Muscle of leg (tissue), 16 donors: ENCODE measurements at places on chromosomes 2 and 18.

- H3K27me3 ChIP-seq, result no peaks in the 10 kb centered on the region
- peaks cover 43% of the 10 kb centered on the region for H3K4me1 ChIP-seq
- H3K4me3 ChIP-seq, result no peak overlapping the region
Observed at GRCh38 chr2:237727363-237727762, 71.2 kb upstream of the RBM44 start.

GRCh38 chr18:66558773-66559172, 45.1 kb downstream of the CDH19 start:
- no peak overlapping the region for H3K4me3 ChIP-seq
- no peaks in the 10 kb centered on the region for H3K36me3 ChIP-seq
- H3K27ac ChIP-seq, result no peak overlapping the region
- no peaks in the 10 kb centered on the region for H3K27me3 ChIP-seq
- DNase-seq, result no peak

GRCh38 chr18:78803104-78803503, 176.5 kb upstream of the SALL3 start:
- H3K4me1 ChIP-seq, result no peaks in the 10 kb centered on the region
- no peak overlapping the region for H3K27ac ChIP-seq
- DNase-seq, result no peak
- H3K27me3 ChIP-seq, result no peaks in the 10 kb centered on the region

- peaks cover 5% of the 10 kb centered on the region for H3K4me1 ChIP-seq
- H3K27me3 ChIP-seq, result no peaks in the 10 kb centered on the region
- no peak overlapping the region for H3K27ac ChIP-seq
- no peak overlapping the region for H3K4me3 ChIP-seq
- no peaks in the 10 kb centered on the region for H3K36me3 ChIP-seq
- no peak for DNase-seq
Observed at GRCh38 chr2:46034535-46034934, 262.7 kb upstream of the EPAS1 start.

- H3K36me3 ChIP-seq, result no peaks in the 10 kb centered on the region
- H3K4me1 ChIP-seq, result peaks cover 3% of the 10 kb centered on the region
- no peaks in the 10 kb centered on the region for H3K27me3 ChIP-seq
- H3K27ac ChIP-seq, result no peak overlapping the region
- peak; percentile 69 for DNase-seq
Observed at GRCh38 chr18:3652380-3653262, 202.6 kb downstream of the TGIF1 start.

DNA sequence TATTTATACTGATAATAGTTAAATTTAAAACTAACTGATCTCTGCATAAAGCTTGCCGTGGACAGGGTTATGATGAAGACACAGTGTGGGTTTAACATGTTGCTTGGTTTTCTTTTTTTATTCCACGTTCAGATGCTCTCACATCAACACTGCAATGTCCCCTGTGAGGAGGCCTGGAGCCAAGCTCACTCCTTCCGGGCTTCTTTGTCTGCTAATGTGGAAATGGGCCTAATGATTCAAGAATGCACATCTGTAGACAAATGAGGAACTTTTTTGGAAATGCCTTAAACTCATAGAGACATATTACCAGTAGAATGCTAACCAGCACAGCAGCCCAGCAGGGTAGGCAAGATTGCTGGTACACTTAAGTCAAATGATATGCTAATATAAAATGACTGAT, 208.0 kb downstream of the GALR1 start:
- H3K4me3 ChIP-seq, result no peak overlapping the region
- peak; percentile 50 for DNase-seq
- H3K4me1 ChIP-seq, result no peaks in the 10 kb centered on the region
- H3K36me3 ChIP-seq, result no peaks in the 10 kb centered on the region

DNA sequence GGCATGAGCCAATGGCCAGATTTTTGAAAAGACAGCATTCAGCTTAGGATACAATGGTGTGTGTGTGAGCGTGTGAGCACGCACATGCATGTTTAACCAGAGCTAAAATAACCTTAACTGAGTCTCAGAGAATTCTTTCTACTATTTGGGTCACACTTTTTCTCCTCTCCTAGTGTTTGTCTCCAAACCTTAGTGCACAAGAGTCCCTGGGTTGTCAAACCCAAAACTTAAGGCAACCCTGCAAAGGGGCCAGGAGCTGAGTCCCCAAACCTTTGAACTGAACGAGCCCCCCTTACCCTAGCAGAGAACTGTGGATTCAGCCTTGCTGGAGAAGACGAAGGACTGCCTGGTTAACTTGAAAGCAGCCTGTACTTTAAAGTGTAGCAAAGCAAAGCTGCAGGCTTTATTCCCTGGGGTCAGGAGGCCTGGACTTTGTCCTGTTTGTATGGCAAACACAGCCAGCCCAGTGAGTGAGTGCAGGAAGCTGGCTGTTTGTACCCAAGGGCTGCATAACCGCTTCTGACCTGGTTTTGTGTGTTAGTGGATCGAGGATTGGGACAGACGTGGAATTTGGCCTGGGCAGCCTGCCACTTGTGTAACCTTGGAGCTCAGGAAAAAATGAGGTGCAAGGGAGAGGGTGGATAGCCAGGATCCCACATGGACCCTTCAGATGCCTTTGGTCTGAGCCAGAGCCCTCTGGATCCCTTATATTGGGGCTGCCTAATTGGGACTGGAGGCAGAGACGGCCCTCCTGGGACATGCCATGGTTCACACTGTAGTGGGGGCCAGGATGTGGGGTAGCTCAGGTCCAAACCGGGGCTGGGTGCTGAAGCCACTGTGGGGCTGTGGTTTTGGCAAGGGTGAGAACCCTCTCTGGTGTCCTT, 6.4 kb upstream of the PSMD1 start:
- no peak overlapping the region for H3K4me3 ChIP-seq
- DNase-seq, result no peak
- H3K27ac ChIP-seq, result no peak overlapping the region
- no peaks in the 10 kb centered on the region for H3K36me3 ChIP-seq

- no peaks in the 10 kb centered on the region for H3K36me3 ChIP-seq
- no peak for DNase-seq
- H3K4me3 ChIP-seq, result no peak overlapping the region
- no peak overlapping the region for H3K27ac ChIP-seq
- peaks cover 9% of the 10 kb centered on the region for H3K4me1 ChIP-seq
Observed at GRCh38 chr18:22557168-22557941, 139.6 kb upstream of the CTAGE1 start.

- H3K27ac ChIP-seq, result no peak overlapping the region
- no peak for DNase-seq
- peaks cover 6% of the 10 kb centered on the region for H3K27me3 ChIP-seq
- H3K4me1 ChIP-seq, result no peaks in the 10 kb centered on the region
Observed at GRCh38 chr2:29247336-29247914, 132.2 kb downstream of the CLIP4 start.

DNA sequence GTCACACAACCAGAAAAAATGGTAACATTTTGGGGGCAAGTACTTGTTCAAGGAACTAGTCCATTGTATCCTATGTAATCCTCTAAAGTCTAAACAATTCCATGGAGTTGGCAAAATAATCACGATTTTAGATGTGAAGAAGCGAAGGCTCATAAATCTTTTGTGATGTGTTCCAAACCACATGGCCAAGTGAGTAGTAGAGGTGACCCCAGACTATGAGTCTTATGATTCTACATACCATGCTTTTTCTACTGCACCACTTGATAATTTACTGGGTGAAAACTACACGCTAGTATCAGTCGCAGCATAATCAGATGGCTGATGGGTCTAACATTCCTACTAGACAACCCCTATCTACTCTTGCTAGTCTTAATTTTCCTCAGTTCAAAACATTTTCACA, 371.4 kb downstream of the OSR1 start:
- peaks cover 7% of the 10 kb centered on the region for H3K4me1 ChIP-seq
- no peaks in the 10 kb centered on the region for H3K36me3 ChIP-seq
- H3K27me3 ChIP-seq, result no peaks in the 10 kb centered on the region
- DNase-seq, result no peak
- H3K27ac ChIP-seq, result no peak overlapping the region

- no peaks in the 10 kb centered on the region for H3K36me3 ChIP-seq
- no peak overlapping the region for H3K27ac ChIP-seq
- no peaks in the 10 kb centered on the region for H3K27me3 ChIP-seq
- DNase-seq, result no peak
- H3K4me3 ChIP-seq, result no peak overlapping the region
- no peaks in the 10 kb centered on the region for H3K4me1 ChIP-seq
Observed at GRCh38 chr2:76613330-76613729, 902.6 kb upstream of the GCFC2 start.

- no peaks in the 10 kb centered on the region for H3K4me1 ChIP-seq
- H3K27ac ChIP-seq, result no peak overlapping the region
- DNase-seq, result no peak
- H3K27me3 ChIP-seq, result peaks cover 18% of the 10 kb centered on the region
- no peak overlapping the region for H3K4me3 ChIP-seq
Observed at GRCh38 chr2:242030226-242030575, 160.7 kb downstream of the RTP5 start.
